ENCODE measurements at places on chromosomes 16 and 17.

DNA sequence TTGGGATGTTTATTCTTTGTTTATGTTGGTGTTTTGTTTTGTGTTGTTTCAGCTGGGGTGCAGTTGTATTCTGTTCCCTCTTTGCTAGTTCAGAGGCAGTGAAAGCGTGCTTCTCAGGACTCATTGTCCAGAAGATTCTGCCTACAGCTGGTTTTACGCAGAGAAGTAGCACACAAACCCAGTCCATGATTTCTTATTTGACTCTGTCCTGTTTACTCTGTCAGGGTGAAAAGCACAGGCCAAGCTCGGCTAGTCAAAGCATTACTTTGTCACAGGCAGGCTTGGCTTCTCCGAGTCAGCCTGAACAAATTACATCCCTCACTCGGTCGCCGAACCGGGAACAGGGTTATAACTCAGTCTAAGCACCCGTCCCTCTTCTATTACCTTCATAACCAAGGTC, 435.0 kb downstream of the MAF start:
- no peak overlapping the region for H3K27ac ChIP-seq
- H3K4me3 ChIP-seq, result no peak overlapping the region
- H3K36me3 ChIP-seq, result no peaks in the 10 kb centered on the region
- no peak for DNase-seq

DNA sequence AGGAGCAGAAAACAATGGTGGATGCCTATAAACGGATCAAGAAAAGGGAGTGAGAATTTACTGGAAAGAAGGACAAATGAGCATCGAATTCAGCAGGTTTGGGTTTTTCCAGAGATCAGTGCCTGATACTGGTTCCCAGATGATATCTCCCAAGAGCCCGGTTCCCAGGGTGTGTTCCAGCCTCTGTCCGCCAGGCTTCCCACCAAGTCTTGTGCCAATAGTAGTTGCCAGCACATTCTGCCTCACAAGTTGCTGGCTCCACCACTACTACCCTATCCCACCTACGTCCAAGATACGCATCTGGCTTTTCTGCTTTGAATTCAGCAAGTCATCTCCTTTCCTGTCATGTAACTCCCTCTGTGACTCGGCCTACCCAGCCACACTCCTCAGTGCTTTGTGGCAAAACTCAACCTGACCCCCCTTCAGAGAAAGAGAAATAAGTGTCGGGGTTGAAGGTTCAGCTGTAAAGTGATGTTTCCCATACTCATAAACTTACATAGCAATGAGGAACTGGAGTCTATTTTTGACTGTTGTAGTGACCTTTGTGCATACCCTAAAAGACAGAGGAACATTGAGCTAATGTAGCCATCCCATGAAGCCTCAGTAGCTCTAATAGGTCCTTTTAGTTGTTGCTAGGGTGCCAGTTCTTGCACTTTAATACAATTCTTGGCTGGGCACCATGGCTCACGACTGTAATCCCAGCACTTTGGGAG, 277.0 kb downstream of the IRX3 start:
- DNase-seq, result no peak
- no peaks in the 10 kb centered on the region for H3K36me3 ChIP-seq
- H3K27me3 ChIP-seq, result no peaks in the 10 kb centered on the region
- no peaks in the 10 kb centered on the region for H3K4me1 ChIP-seq
- H3K4me3 ChIP-seq, result no peak overlapping the region

GRCh38 chr17:47652570-47652969, 2.9 kb downstream of the KPNB1 start:
- peaks cover 8% of the 10 kb centered on the region for H3K36me3 ChIP-seq
- peaks cover 32% of the 10 kb centered on the region for H3K4me1 ChIP-seq
- no peak overlapping the region for H3K27ac ChIP-seq
- DNase-seq, result no peak
- no peak overlapping the region for H3K4me3 ChIP-seq

DNA sequence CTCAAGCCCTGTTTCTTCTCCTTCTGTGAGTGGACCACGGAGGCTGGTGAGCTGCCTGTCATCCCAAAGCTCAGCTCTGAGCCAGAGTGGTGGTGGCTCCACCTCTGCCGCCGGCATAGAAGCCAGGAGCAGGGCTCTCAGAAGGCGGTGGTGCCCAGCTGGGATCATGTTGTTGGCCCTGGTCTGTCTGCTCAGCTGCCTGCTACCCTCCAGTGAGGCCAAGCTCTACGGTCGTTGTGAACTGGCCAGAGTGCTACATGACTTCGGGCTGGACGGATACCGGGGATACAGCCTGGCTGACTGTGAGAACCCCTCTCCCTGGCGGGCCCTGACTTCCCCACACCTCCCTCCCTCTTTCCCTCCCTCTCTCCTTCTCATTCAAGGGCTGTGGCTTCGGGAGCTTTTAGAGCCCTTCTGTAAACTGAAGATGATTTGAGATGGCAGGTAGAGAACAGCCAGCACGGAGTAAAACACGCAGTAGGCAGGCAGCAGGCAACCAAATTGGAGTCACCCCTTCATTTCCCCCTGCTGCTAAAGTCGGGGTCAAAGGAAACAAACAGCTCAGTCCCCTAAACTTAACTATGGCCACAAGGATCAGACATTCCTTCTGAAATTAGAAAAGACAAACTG, 3.9 kb downstream of the SPACA3 start:
- H3K4me1 ChIP-seq, result peaks cover 5% of the 10 kb centered on the region
- H3K27ac ChIP-seq, result no peak overlapping the region
- DNase-seq, result no peak
- no peaks in the 10 kb centered on the region for H3K36me3 ChIP-seq
- H3K27me3 ChIP-seq, result peaks cover 9% of the 10 kb centered on the region

GRCh38 chr16:28301154-28301553, 8.8 kb downstream of the SBK1 start:
- H3K27me3 ChIP-seq, result no peaks in the 10 kb centered on the region
- DNase-seq, result no peak
- no peak overlapping the region for H3K4me3 ChIP-seq
- H3K27ac ChIP-seq, result no peak overlapping the region

Measured in B cell (primary cell).